ENCODE measurements at places on chromosomes 12 and 14.

DNA sequence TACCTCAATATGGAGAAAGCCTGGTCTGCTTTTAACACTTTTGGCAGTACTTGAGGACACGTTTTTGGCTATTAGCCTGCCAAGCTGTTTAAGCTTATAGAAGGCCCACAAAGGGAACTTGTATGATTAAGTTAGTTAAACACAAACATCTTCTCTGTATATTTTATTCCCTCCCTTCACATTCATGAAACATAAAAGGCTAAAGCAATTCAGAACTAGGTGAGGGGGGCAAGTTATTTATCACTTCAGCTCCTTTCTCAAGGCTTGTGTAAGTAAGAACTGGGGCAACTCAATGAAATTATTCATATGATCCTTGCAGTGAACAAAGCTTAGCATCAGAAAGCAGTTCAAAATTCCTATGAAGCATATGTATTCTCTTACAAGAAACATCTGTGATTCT lies 7.5 kb downstream of the PRICKLE1 start:
- DNase-seq, result no peak

DNA sequence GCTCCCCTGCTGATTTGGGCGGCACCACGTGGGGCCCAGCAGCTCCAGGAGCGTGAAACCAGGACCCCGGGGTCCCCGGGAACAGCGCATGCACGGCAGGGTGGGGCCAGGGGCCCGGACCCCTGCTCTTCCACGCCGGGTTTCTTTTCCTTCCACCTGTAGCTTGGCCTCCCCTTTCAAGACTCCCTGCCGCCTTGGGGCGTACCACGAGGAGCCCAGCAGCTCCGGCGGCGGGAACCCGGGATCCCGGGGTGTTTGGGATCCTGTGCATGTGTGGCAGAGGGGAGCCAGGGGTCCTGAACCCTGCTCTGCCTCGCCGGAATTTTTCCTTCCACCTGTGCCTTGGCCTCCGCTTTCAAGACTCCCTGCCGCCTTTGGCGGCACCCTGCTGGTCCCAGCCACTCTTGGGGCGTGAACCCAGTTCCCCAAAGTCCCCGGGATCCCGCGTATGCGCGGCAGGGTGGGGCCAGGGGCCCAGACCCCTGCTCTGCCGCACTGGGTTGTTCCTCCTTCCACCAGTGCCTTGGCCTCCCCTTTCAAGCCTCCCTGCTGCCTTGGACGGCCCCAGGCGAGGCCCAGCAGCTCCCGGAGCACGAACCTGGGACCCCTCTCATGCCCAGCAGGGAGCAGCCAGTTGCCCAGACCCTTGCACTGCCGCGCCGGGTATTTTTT lies 322.7 kb downstream of the ALG10 start:
- no peak for DNase-seq

GRCh38 chr14:72790887-72791566 lies 102.9 kb downstream of the DPF3 start:
- DNase-seq, result no peak

- DNase-seq, result peak; percentile 44
Measured at GRCh38 chr12:28998662-28999120, 150.4 kb upstream of the FAR2 start.

DNA sequence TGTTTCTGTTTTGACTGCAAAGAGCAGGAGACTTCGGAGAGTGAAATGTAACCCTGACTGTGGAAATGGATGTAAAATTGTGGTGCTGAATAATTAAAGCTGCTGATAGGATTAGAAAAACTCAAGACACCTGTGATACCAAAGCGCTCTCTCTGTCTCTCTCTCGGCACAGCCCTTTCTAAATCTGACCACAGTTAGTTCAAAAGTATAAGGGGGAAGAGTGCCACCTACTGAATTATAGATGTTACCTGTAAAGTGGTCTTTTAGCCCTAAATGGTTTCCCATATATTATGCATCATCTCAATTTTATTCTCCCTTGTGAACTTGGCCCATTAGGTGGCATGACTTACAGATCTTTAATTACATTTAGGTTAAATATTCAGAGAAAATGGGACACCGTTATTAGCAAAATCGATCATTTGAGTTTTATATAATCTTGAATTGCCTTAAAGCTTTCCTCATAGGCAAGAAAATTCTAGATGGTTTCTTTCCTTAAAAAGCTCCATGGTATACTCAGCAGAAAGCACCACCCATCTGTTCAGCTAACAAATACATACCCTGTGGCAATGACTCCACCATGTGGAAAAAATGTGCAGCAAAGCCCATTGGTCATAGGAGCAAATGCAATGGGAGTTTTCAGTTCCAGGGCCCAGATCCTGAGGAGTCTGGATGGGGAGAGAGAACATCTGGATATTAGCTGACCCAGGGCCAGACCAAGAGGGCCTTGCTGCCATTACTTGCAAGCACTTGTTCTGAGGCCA lies 18.1 kb downstream of the RFC5 start:
- peak; percentile 60 for DNase-seq

- DNase-seq, result no peak
Measured at GRCh38 chr14:29822430-29822709, 105.3 kb downstream of the PRKD1 start.

DNA sequence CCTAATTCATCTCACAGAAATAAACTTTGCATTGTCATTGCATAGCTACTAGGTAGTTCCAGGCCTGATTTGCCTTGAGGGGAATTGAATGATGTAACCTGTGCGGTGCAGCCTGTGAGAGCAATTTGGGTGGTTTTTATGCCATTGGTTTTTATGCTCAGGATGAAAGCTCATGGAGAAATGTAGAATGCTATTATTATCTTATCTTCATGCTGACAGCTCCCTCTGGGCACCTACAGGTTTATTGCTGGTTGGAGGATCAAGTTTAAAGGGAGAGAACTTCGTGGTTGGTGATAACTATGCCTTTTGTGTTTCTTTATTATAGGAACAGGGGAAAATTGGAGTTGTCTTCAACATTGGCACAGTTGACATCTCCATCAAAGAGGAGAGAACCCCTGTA lies 547.9 kb downstream of the DIO2 start:
- no peak for DNase-seq

- DNase-seq, result no peak
Measured at GRCh38 chr14:105885561-105886320, 359.4 kb downstream of the TMEM121 start.

DNA sequence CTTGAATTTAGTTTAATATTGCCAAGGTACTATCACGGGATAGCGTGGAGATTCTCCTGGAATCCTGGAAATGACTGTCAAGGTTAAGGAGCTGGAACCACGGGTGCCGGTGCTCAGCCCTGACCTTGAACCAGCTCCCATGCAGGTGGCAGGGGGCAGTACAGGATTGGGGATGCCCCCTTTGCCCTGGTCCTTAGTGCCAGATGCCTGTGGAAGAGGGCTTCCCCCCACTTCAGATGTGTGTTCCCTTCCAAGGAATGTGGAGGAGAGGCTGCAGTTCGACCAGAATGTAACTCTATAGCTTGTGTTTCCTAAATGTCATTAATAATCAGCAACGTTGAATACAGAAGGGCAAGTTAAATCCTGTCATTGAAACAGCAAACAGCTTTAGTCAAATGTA lies 258.9 kb downstream of the VRK1 start:
- DNase-seq, result no peak

DNA sequence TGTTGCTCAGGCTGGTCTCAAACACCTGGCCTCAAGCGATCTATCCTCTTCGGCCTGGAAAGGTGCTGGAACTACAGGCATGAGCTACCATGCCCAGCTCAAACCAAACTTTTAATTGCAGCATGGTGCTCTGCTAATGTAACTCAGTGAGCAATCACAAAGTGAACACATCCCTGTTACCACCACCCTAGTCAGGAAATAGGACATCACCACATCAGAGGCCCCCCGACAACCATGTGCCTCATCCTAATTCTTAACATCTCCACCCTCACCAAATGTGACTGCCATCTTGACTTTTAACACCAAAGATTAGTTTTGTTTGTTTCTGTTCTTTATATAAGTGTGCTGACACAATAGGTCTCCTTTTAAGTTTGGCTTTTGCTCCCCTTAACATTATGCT lies 22.8 kb upstream of the SDR39U1 start:
- no peak for DNase-seq

DNA sequence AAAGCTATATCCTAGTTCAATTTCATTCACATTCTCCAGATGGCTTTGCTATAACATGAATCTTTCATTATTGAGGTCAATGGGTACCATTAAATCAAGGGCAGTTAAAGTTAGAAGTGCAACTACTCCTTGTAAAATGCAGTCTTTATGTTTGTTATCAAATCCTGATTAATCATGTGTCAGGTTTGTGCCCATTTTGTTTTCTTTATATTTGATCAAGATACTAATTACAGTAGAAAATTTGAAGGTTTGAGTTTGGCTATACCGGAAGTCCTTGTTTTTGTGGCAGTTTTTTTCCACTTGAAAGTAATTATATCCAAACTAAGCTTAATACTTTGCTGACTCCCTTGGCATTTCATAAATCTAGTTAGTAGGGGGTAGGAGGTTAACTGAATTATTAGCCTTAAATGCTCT lies 513.0 kb downstream of the DIO2 start:
- DNase-seq, result no peak

- DNase-seq, result no peak
Measured at GRCh38 chr14:99042381-99043266, 229.4 kb downstream of the BCL11B start.

DNA sequence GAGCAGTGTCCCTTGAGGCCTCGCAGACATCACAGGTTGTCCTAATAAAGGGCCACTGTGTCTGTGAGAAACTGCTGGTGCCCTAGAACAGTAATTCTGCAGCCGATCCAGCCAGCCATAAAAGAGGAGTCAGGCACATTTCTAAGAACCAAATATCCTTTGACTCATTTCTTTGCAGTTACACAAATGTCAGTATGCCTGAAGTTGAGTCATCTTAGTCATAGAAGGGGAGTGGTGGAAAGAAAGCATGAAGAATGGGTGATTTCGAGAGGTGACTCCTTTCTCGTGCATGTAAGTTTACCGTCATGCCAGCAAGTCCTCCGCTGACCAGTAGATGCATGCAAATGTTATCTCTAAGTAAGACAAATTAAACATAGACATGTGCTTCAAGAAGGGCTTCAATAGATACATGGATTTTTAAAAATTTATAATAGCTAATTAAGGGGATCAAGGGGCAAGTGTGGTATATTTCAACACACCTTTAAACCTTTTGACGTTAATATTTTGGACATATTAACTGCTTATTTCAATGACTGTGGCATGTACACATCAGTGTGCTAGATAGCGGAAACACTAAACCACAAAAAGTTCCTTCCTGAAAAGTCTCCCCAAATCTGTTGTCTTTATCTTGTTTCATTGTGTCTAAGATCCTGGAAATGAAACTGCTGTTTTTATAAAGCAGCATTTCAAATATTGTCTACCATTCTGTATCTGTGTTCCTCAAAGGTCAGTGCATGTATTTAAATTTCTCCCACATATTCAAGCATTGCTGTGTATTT lies 497.4 kb downstream of the NPAS3 start:
- peak; percentile 84 for DNase-seq

DNA sequence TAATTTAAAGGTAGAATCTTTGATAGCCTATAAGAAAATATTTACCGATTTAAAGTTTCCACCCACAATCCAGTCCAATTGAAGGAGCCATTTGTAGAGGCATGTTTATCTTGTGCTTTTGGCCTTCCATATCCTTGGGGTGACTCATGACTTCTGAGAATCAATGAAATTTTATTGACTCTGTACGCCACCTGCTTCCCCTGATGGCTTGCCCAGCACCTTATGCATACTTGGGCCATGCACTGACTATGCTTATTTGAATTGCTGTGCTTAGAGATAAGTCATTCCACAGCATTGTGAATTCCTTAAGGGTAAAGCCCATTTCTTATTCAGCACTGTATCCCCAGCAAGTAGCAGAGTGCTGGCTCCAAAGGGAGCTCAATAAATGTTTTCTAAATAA lies 954.8 kb upstream of the SEL1L start:
- DNase-seq, result no peak

GRCh38 chr12:99004799-99005466 lies 359.8 kb downstream of the APAF1 start:
- no peak for DNase-seq

DNA sequence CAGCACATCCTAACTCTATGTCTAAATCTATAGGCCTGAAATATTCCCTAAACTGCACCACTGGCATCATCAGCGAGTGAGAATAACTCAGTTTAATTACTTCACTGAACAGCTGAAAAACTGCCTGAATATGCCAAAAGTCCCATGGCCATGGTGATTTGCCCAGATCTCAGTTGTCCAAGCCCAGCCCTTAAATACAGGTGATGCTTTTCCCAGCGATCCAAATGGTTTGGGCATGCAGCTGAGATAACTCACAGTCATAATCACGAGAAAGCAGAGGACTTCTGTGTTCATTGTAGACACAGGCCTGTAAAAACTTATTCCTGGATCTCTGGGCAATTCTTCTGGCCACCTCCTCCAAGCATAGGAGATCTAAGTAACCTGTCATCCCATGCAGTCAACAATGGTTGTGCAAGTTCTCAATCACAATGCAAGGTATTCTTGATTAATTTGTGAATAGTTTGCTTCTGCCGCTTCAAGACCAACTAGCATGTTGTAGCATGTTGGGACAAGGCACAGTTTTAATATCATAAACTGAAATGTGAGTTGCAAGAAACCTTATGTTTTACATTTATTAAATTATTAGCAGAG lies 40.5 kb downstream of the DUSP6 start:
- DNase-seq, result no peak

GRCh38 chr12:106893451-106893850 lies 62.3 kb upstream of the TMEM263 start:
- peak; percentile 10 for DNase-seq

GRCh38 chr12:41967668-41968500 lies 176.8 kb downstream of the GXYLT1 start:
- peak; percentile 11 for DNase-seq

GRCh38 chr12:1879633-1880032 lies 38.8 kb downstream of the CACNA2D4 start:
- no peak for DNase-seq

GRCh38 chr14:74176400-74176793 lies 62.9 kb upstream of the VSX2 start:
- DNase-seq, result peak; percentile 9

GRCh38 chr14:22380571-22381407 lies 208.2 kb downstream of the DAD1 start:
- DNase-seq, result peak; percentile 49

GRCh38 chr14:102819176-102819628 lies 42.0 kb downstream of the TRAF3 start:
- no peak for DNase-seq

GRCh38 chr12:30985814-30986452 lies 59.4 kb downstream of the TSPAN11 start:
- DNase-seq, result peak; percentile 49

GRCh38 chr12:99707883-99708282 lies 60.3 kb downstream of the GARIN6 start:
- DNase-seq, result no peak

DNA sequence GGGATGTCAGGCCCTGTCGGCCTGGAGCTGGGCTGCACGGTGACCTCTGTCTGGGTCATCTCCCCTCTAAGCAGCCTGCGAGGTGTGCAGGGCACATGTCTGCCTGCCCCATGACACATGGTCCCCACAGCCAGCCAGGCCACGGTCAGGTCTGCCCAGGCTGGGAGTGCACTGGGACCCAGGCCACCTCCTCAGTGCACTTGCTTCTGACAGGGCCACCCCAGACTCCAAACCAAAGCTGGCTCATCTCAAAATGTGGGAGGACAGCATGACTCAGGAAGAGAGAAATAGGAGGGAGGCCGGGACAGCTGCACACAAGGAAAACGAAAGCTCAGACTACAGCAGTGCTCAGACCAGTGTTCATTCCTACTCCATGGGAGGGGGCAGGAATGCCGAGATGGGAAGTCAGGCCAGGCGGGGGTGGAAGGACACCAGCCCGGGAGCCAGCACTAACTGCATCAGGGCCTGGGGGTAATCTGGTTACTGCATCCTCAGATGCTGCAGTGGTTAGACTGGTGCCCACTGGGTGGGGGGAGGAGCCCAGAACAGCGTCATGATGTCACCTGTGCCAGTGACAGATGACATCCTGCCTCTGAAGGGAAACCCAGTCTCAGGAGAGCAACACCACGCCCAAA lies 4.0 kb downstream of the P2RX2 start:
- DNase-seq, result peak; percentile 66
